B cell (primary cell): ENCODE measurements at places on chromosomes 16 and 17. TPM values are rescaled to one million over a fixed set of nuclear protein-coding genes. Genes with fewer than 3 reads are reported as not detected.

DDX52 gene
- 5.7 and 6.5 TPM in 2 replicates for polyA plus RNA-seq

SEZ6 gene
- polyA plus RNA-seq: not detected in 2 replicates

KRT36 gene
- not detected in 2 replicates for polyA plus RNA-seq

TXNL4B gene
- 9.9 and 11.9 TPM in 2 replicates for polyA plus RNA-seq

GRCh38 chr17:9549215-9549614 is 26.4 kb downstream of the STX8 start:
- DNase-seq: no peak

DNA sequence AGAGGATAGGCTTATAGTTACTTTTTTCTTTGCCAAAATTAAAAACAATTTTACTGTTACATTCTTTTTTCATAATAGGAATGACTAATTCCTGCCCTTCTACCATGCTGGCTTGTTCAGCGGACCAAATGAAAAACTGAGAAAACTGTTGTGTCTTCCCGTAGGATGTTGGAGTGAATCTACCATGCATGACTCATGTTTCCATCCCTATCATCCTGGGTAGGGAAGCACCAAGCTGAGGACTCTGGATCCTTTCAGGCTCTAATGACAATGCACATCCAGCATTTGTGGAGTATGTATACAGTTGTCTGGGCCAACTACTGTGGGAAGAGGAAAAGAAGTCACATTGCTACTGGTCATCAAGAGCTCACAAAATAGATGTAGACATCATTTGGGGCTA is 41.1 kb upstream of the DHX8 start:
- no peak for DNase-seq

DNA sequence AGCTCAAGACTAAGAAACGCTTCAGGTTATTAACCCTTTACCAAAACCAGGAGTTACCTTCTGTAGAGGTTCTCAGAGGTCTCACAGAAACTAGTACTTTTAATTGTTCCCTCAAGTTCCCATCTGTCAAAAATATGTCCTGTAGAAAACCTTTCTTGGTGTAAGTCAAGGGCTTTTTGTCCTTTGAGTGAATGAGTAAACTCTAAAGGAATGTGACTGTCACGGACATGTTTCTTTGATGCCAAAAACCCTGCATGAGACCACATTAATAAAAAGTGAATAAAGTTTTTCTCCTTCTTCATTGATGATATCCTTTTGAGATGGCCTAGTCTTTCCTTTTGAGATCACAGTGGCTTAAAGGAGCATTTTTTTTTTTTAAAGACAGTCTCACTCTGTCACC is 102.9 kb downstream of the NLK start:
- no peak for DNase-seq
